ENCODE measurements at places on chromosomes 11 and 22.

DNA sequence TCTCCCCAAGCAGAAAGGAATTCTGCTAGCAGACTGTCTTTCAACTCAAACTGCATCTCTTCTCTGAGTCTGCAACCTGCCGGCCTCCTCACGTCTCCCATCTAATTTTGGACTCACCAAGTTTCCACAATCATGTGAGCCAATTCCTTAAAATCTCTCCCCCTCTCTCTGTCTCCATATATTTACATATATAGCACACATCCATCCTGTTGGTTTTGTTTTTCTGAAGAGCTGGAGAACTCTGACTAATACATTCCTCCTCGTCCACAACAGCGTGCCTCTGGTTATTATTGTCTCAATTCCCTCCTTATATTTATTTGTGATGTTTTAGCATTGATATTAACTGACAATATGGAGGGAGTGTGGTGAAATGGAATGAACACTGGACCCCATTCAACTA is 29.6 kb upstream of the FJX1 start:
- peak; percentile 89 for DNase-seq

GRCh38 chr11:2788168-2789071 is 88.6 kb upstream of the KCNQ1OT1 start:
- DNase-seq: no peak

DNA sequence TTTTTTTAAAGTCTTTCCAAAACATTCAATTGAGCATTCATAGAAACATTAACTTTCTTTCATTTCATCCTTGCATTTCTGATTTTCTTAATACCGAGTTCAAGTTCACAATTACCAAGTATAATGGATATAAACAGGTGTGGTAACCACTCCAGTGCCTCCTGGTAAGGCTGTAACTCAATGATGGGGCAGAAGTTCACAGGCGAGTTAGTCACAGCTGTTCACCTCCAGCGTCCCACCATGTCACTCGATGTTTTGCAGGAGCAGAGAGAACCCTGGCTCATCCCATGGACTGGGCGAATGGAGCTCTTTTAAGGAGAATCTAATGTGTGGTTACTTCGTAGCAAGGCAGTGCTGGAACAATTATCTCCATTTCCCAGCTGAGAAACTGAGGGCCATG is 94.4 kb upstream of the ALX4 start:
- DNase-seq: no peak

- peak; percentile 71 for DNase-seq
Observed at GRCh38 chr11:65559951-65560537, 1.9 kb upstream of the LTBP3 start.

Measured in EH (cell line).